D341Med (cell line): ENCODE measurements at places on chromosomes 5 and 9.

- DNase-seq = no peak
Observed at GRCh38 chr5:58452566-58453258, 7.2 kb downstream of the PLK2 start.

GRCh38 chr9:99162759-99163364 lies 57.9 kb downstream of the TGFBR1 start:
- DNase-seq = peak; percentile 47

- DNase-seq = no peak
Observed at GRCh38 chr9:99735041-99735440, 86.6 kb upstream of the NR4A3 start.

DNA sequence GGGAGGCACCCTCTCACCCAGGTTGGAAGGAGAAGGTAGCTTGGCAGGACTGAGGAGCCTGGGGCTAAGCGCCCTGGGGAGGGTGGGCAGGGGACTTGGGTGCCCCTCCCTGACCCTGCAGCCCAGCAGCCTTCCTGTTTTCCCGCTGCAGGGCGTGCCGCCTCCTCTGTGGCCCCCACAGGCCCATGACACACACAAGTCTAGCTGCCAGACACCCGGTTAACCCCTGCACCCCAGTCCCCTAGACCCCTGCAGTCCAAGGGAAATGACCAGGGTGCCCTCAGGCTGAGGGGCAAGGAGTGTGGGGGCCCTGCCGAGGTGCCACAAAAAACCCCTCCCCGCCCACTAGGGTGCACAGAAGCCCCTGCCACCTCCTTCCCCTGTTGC lies 33.0 kb downstream of the GOLGA2 start:
- no peak for DNase-seq

- DNase-seq = no peak
Observed at GRCh38 chr5:156331845-156332244, 4.9 kb downstream of the SGCD start.

DNA sequence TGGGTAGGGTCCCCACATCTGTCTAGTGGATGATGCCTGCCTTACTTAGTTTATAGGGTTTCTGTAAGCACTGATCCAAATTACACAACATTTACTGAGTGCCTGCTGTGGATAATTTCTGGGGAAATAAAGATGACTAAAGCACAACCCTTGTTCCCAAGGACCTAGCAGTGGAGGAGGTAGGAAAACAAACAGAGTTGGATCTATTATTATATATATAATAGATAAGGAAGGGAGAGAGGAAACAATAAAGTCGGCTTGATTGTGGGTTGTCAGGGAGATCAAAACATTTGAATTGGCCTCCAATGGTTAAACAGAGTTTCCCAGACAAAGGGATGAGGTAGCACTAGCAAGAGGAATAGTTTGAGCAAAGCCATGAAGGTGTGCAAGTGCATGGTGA lies 14.0 kb downstream of the IL33 start:
- no peak for DNase-seq

DNA sequence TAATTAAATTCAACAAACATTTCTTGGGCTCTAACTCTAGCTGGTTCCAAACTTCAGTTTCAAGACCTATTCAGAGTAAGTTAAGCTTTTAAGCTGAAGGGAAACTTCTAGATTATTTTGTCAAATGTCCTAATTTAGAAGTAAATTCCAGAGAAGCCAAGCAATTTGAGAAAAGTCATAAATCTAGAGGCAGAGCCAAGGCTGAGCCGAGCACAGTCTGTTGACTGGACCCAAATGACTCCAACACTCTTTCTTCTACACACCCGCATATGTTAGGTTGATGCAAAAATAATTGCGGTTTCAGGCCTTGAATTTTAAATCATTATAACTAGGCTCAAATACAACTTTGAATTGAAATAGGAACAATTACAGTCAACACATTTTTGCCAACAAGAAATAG lies 319.7 kb downstream of the NFIB start:
- DNase-seq = no peak

DNA sequence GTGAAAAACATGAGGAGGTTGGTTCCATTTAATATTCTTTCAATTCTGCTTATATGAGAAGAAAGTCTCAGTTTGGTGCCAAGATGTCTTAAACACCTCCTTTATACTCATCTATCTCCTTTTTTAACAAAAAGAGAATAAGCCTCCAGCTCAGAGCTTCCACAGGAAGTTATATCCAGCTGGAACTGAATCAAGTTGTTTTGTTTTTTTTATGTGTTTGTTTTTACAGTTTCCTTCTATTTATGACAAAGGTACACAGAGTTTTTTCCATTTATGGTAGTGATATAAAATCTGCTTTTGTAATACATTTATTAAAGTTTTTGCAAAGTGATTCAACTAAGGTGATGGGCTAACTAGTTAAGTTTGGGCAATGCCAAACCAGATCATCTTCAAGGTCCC lies 10.4 kb downstream of the SPARC start:
- no peak for DNase-seq

GRCh38 chr5:80103371-80103770 lies 68.2 kb downstream of the THBS4 start:
- DNase-seq = no peak

GRCh38 chr5:50440651-50441492 lies at the start of gene EMB:
EMB (minus strand) TSS chr5:50441288; CDS start chr5:50441151, 137 bp downstream.
- peak; percentile 67 for DNase-seq

GRCh38 chr9:115599898-115600297 lies 481.9 kb upstream of the TNC start:
- DNase-seq = no peak

DNA sequence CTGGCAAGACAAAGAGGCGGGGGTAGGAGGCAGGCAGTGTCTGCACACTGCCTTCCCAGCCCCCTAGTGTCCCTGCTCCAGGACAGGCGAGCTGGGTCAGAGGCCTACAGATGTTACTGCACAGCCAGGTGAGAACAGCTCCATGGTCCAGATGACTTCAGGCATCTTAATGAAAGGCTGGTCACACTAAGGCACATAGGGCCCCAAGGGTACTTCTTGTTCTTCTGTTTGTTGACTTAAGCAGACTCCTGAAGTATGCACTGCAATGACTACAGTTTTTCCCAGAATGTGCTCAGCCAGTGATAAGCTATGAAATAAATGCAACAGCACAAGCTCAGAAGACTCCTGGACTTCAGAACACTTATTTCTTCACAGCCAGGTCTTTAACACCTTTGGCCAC lies 27.4 kb downstream of the ATPSCKMT start:
- no peak for DNase-seq

GRCh38 chr9:88559661-88560060 lies 24.7 kb downstream of the NXNL2 start:
- no peak for DNase-seq

DNA sequence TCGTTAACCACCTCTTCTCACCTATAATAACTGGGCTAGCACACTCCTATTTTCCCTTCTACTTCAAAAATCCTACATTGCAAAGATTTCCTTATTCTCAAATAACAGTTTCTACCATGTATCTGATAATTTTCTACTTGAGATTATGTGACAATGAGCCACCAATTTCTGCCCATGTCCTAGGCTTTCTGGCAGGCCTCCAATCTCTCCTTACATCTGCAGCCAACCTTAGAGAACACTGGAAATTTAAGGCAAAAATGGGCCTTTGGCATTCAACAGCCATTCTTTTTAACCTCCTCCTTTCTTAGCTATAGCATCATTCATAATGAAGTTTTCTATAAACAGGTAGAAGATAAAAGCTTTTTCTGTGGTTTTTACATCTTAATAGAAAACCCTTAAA lies 225.1 kb downstream of the ARRDC3 start:
- no peak for DNase-seq

- DNase-seq = peak; percentile 75
Observed at GRCh38 chr9:33921967-33922895, 105.3 kb downstream of the UBE2R2 start.

GRCh38 chr5:160382346-160382745 lies 11.9 kb upstream of the C1QTNF2 start:
- DNase-seq = peak; percentile 46

- DNase-seq = peak; percentile 48
Observed at GRCh38 chr5:171907725-171908343, 98.6 kb downstream of the FBXW11 start.

DNA sequence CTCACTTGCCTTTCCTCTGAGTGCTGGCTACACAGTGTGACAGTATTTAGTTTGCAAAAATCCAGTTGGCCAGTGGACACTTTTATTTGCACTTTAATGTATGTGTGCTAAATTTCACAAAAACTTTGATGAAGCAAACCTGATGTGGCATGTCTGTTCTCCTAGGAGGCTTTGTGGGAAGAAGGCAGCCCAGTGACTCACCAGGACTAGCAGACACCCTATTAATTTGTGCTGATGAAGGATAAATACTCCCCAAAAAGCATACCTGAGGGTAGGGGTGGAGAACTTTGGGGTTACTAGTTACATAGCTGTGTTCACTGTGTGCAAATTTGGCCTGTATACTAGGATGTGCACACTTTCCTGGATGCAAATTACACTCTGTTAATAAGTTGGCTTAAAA lies 39.3 kb upstream of the IPPK start:
- DNase-seq = no peak

GRCh38 chr5:119284031-119284430 lies 71.8 kb upstream of the TNFAIP8 start:
- no peak for DNase-seq

DNA sequence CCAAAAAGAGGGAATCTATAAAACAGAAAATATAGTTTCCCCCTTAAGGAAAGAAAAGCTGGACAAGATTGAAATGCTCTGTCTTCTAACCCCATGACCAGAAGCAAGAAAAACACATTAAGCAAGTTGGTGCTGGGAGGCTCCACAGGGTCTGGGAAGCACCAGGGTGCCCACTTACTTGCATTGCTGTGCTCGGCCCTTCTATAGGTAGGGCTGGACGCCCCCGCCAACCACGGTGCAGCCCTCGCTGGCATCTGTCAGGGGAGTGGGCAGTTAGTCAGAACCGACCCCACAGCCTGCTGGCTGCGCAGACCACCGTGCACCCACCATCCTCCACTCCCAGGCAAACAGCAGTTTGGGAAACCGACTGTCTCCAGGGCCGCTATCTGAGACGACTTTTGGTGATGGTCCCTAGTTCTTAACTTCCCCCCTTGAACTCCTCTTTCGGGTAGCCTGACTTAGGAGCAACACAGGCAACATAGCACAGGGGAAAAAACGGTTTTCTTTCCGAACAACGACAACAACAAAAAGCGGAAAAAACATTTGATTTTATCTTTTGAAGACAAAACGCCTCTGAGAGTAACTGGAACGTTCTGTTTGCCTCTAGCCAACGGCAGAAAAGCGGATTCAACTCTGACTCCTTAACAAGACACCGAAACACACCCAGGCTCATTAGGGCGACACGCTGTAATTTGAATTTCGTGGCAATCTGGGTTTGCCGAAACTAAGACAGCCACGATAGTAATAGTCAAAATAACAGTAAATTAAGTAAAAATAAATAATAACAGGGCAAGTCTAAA lies 3.9 kb downstream of the IRX2 start:
- no peak for DNase-seq

GRCh38 chr9:134937164-134937555 lies 19.4 kb upstream of the FCN1 start:
- no peak for DNase-seq

- no peak for DNase-seq
Observed at GRCh38 chr5:137078171-137078665, 420.9 kb downstream of the SPOCK1 start.

DNA sequence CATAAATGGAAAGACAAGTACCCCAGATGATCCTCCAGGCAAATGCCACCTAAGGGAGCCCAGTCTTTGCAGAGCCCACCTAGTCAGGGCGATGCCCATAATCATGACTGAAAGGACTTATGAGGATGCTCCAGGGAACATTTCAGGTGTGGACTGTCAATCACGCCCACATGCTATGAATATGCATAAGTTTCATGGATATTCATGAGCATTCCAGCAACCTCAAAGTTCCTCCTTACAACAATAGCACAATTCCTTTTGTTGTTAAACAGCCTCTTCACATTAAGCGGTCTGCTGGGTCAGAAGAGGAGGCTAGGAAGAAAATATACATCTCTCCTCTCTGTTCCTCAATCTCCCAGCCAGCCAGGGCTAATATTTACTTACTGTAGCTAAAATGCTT lies 161.6 kb downstream of the C5orf15 start:
- DNase-seq = no peak

DNA sequence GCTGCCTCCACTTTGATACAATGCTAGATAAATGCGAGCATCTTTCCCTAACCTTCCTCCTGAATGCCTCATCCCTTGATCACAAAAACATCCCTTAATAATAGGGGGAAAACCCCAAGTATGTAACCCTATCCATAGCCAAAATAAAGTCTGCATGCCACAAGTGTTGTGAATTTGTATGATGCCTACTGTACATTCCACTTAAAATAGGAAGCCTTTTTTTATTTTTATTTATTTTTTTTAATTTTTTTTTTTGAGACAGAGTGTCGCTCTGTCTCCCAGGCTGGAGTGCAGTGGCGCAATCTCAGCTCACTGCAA lies 207.0 kb downstream of the AOPEP start:
- no peak for DNase-seq

DNA sequence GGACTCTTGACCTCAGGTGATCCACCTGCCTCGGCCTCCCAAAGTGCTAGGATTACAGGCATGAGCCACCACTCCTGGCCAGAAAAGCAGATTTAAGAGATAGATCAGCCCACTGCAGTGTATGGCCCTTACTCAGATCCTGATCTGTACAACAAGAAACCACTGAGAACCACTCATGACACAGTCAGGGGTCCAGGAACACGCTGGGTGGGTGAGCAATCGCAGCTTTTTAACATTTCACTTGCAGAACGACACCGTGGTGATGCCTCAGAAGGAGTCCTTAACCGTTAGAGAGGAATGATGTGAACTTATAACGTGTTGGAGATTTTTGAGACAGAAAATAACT lies 45.3 kb upstream of the NSMF start:
- DNase-seq = no peak

DNA sequence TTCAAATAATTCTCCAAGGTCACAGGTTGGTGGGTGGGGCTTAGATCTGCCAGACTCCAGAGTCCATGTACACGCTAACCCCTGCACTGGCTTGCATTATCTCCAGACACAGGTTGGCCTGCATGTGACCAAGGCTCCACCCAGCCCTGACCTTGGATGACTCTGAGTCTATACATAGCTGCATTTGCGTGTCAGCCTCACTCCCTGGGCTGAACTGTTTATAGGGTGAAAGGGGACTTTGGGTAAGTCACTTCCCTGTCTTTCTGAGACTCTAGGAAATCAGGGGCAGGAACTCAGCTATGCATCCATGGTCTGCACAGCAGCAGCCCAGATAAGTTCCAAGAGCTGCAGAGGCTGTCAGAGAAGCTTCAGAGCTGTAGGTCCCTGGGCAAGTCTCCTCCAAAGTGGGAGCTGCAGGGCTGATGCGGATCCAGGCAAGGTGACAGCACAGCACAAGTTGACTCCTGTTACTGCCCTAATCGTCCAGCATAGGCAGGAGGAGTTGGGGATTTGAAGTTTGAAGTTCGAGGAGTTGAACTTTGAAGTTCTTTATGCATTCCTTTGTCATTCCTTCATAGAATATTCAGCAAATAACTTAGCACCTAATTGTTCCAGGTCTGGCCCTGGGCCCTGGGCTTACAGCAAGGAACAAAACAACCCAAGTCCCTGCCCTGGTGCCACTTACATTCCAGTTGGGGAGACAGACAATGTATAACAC lies 53.4 kb downstream of the SLC22A5 start:
- no peak for DNase-seq

DNA sequence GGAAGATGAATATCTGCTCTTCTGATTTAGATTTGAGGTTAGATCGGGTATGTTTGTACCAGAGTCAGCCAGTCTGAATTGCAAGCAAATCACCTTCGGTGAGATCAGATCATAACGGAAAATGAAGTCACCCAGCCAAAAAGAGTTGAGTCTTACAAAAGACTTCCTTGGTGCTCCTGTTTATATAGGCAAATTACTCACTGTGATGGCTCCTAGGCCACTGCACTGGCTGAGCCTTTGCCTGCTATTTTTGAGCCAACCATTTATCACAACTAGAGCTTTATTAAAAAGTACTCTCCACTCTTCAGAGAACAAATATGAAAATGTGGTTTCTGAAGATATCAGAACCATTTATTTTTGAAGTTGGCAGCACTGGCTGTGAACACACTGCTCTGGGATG lies 277.7 kb upstream of the PCSK5 start:
- no peak for DNase-seq
